ENCODE measurements at places on chromosomes 5 and 9. TPM values are rescaled to one million over a fixed set of nuclear protein-coding genes. Genes with fewer than 3 reads are reported as not detected.

GRCh38 chr5:170640731-170641588, 137.1 kb downstream of the KCNIP1 start:
- DNase-seq: no peak
- no peak overlapping the region for H3K27ac ChIP-seq
- H3K27me3 ChIP-seq: no peaks in the 10 kb centered on the region
- peaks cover 10% of the 10 kb centered on the region for H3K4me1 ChIP-seq

- no peak overlapping the region for H3K27ac ChIP-seq
- H3K27me3 ChIP-seq: peaks cover 1% of the 10 kb centered on the region
- H3K4me1 ChIP-seq: peaks cover 2% of the 10 kb centered on the region
- no peak overlapping the region for H3K4me3 ChIP-seq
Observed at GRCh38 chr5:56818450-56819037, 3.2 kb downstream of the MAP3K1 start.

TICAM2 gene
- 0.33 TPM for total RNA-seq

GRCh38 chr9:78267889-78268288, 29.0 kb upstream of the PSAT1 start:
- no peak overlapping the region for H3K4me3 ChIP-seq
- no peaks in the 10 kb centered on the region for H3K4me1 ChIP-seq
- H3K36me3 ChIP-seq: peaks cover 22% of the 10 kb centered on the region
- H3K27ac ChIP-seq: no peak overlapping the region

GRM6 gene
- not detected for total RNA-seq

- no peaks in the 10 kb centered on the region for H3K4me1 ChIP-seq
- no peak for DNase-seq
- no peaks in the 10 kb centered on the region for H3K27me3 ChIP-seq
Observed at GRCh38 chr5:42349163-42349562, 74.1 kb upstream of the GHR start.

DNA sequence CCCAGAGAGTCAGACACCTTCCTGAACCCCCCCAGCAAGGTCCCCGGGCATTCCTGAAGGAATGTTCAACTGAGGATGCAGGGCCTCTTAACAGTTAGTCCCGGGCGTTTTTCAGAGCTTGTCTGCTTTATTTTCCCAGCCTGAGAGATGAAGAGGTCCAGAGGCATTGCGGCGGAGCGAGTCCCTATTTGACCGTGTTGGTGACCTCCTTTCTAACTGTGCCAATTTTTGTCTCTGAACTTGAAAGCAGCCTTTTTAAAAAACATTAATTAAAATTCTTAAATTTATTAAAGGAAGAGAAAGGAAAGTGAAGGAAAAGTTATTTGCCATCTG, 433 bp upstream of the PTAR1 start:
- no peaks in the 10 kb centered on the region for H3K27me3 ChIP-seq
- peaks cover 15% of the 10 kb centered on the region for H3K36me3 ChIP-seq

- peaks cover 61% of the 10 kb centered on the region for H3K36me3 ChIP-seq
Observed at GRCh38 chr9:82436475-82436874, 447.9 kb downstream of the SPATA31D1 start.

HAVCR1 gene
- total RNA-seq: not detected

GRCh38 chr5:174736331-174736721, 11.9 kb downstream of the MSX2 start:
- DNase-seq: no peak
- no peak overlapping the region for H3K4me3 ChIP-seq
- H3K27ac ChIP-seq: no peak overlapping the region
- peaks cover 2% of the 10 kb centered on the region for H3K4me1 ChIP-seq
- peaks cover 61% of the 10 kb centered on the region for H3K27me3 ChIP-seq

GRCh38 chr5:9642621-9643020, 12.5 kb upstream of the TAS2R1 start:
- no peaks in the 10 kb centered on the region for H3K4me1 ChIP-seq
- no peak overlapping the region for H3K27ac ChIP-seq
- H3K27me3 ChIP-seq: no peaks in the 10 kb centered on the region
- DNase-seq: no peak

GRCh38 chr9:132824151-132824550, 53.9 kb downstream of the AK8 start:
- no peaks in the 10 kb centered on the region for H3K27me3 ChIP-seq
- H3K27ac ChIP-seq: no peak overlapping the region
- no peak for DNase-seq
- no peak overlapping the region for H3K4me3 ChIP-seq

DNA sequence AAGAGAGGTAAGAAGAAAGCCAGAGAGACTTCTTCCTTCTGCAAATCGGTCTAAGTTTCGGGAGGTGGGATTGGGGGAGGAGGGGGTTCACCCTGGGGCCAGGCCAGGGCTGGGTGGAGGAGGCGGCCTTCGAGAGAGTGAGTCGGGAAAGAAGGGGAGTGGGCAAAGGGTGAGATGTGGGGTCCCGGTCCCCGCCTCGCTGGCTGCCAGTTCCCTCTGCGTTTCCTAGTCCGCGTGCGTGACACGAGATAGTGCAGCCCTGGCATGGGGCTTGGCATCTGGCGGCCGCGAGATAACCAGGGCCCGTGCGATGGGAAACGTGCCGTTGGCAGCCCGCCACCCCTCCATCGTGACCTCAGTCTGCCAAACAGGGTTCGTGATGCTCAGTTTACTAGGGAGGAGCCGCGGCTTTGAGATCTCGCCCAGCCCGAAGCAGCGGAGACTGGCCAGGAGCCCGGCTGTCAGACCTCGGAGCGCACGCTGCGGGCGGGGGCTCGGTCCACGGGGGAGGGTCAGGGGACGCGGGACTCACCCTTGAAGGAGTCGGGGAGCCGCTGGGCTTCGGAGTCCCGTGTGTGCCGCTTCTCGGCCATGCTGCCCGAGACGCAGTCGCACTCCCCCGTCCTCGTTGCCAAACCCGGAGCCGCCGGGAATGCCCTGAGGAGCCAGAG, at the start of gene STOM:
TSS of gene STOM (minus strand) at position 656 of the 671 bp plus-strand sequence. CDS start at position 593, 63 bp downstream.
- DNase-seq: no peak
- no peak within 1 kb of the TSS for H3K27ac ChIP-seq
- H3K4me1 ChIP-seq: no peaks in the 10 kb centered on the region
- H3K4me3 ChIP-seq: peak within 1 kb of the TSS; percentile 66
- peaks cover 4% of the 10 kb centered on the region for H3K36me3 ChIP-seq

DNA sequence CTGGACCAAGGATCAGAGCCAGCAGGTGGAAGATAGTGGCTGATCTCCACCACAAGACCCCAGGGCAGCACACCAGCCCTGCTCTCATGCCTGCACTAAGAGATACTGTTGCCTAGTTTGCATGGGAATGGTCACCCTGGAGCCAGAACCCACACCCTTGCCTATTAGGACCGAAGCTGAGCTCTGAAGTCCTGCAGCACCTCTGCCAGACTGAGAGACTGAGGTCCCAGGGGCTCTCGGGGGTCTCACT, 11.3 kb downstream of the ACSL6 start:
- H3K27me3 ChIP-seq: no peaks in the 10 kb centered on the region
- no peak for DNase-seq
- H3K4me3 ChIP-seq: no peak overlapping the region
- no peaks in the 10 kb centered on the region for H3K36me3 ChIP-seq
- peaks cover 9% of the 10 kb centered on the region for H3K4me1 ChIP-seq

DNA sequence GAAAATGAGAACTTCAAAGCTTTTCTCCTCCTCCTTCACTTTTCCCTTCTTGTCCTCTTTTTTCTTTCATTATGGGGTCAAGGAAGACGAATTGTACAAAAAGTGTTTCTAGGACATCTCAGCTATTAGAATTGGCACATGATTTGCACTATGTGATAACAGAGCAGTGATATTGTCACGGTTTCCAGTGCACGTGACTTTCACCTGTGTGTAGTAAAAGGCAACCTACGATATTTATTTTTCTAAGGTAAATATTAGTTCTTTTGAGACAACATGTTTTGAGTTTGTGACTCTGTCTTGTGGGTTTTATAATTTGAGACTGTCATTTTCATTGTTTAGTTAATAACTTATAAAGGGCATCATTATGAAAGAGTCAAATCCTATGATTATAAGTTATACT, 213.1 kb downstream of the PSAT1 start:
- no peak for DNase-seq
- H3K4me3 ChIP-seq: no peak overlapping the region
- no peaks in the 10 kb centered on the region for H3K4me1 ChIP-seq
- H3K27ac ChIP-seq: no peak overlapping the region

STXBP1 gene
- 22.3 TPM for total RNA-seq

GRCh38 chr9:13083963-13084528, 195.4 kb downstream of the MPDZ start:
- H3K27ac ChIP-seq: no peak overlapping the region
- no peaks in the 10 kb centered on the region for H3K36me3 ChIP-seq
- H3K4me3 ChIP-seq: no peak overlapping the region
- no peaks in the 10 kb centered on the region for H3K27me3 ChIP-seq
- H3K4me1 ChIP-seq: no peaks in the 10 kb centered on the region

CDX1 gene
- 0.22 TPM for total RNA-seq

DDX4 gene
- not detected for total RNA-seq

GRCh38 chr9:121286973-121287741, 19.2 kb downstream of the GSN start:
- H3K27me3 ChIP-seq: peaks cover 39% of the 10 kb centered on the region
- peaks cover 10% of the 10 kb centered on the region for H3K4me1 ChIP-seq
- H3K27ac ChIP-seq: no peak overlapping the region
- peak; percentile 94 for DNase-seq
- no peaks in the 10 kb centered on the region for H3K36me3 ChIP-seq

GRCh38 chr5:73214306-73214705, 41.3 kb downstream of the TMEM174 start:
- peaks cover 6% of the 10 kb centered on the region for H3K36me3 ChIP-seq
- H3K4me1 ChIP-seq: peaks cover 2% of the 10 kb centered on the region
- H3K4me3 ChIP-seq: no peak overlapping the region
- H3K27ac ChIP-seq: no peak overlapping the region

DNA sequence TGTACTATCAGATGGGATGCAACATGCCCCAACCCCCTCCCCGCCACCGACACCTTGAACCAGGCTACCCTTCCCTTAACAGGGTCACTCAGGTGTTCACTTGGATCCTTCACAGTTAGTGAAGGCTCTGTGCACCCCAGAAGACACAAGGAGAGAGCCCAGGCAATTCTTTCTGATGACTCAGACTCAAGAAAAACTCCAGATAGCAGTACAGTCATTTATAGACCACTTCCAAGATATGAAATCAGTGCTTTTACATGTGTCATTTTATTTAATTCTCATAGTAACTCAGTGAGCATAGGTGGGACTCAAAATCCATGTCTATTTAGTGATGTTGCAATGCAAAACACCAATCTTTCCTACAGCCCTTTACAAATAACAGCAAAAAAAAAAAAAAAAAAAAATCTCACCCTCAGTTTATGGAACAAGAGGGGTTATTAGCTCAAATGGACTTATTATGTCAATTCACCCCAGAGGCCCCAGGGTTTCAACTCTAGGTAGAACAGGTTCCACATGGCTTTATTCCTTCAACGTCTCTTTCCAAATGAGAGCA, 71.9 kb downstream of the FOXD1 start:
- no peak overlapping the region for H3K27ac ChIP-seq
- no peaks in the 10 kb centered on the region for H3K36me3 ChIP-seq
- no peak overlapping the region for H3K4me3 ChIP-seq
- H3K27me3 ChIP-seq: no peaks in the 10 kb centered on the region

LARP1 gene
- total RNA-seq: 370 TPM

RGMB gene
- 19.3 TPM for total RNA-seq

- no peak overlapping the region for H3K27ac ChIP-seq
- no peak overlapping the region for H3K4me3 ChIP-seq
- H3K36me3 ChIP-seq: peaks cover 19% of the 10 kb centered on the region
Observed at GRCh38 chr9:120562861-120563443, 17.0 kb downstream of the CDK5RAP2 start.

GRCh38 chr5:159854916-159855315, 61.4 kb upstream of the ADRA1B start:
- H3K36me3 ChIP-seq: no peaks in the 10 kb centered on the region
- H3K27ac ChIP-seq: no peak overlapping the region
- H3K27me3 ChIP-seq: no peaks in the 10 kb centered on the region
- H3K4me3 ChIP-seq: no peak overlapping the region

DNA sequence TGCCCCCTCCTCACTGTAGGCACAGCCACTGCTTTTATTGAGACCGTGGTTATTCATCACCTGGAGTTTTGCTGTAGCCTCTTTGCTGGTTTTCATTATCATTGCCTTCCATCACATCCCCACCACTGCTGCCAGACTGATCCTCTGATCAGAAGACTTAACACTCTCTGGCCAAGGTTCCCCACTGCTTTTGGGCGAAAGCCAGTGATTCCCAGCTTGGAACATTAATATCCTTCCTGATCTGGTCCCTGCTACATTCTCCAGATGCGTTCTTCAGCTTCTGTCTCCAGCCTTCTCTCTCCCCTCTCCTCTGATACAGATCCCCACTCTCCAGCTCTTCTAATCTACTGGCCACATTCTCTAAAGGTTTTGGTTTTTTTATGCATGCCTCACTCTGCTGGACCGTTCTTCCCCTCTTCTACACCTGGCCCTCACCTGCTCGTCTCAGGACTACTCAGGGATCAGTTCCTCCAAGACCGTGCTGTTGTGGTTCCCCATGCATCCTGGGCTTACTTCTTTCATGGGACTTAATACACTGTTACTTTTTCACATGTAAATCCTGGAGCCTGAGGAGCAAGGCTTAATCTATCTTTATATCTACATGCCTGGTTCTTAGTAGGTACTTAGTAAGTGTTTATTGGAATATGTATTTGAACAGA, 115.0 kb downstream of the PRKACG start:
- no peak overlapping the region for H3K27ac ChIP-seq
- H3K27me3 ChIP-seq: no peaks in the 10 kb centered on the region
- no peak overlapping the region for H3K4me3 ChIP-seq
- no peaks in the 10 kb centered on the region for H3K4me1 ChIP-seq
- H3K36me3 ChIP-seq: no peaks in the 10 kb centered on the region

UGT3A1 gene
- 1.8 TPM for total RNA-seq

GRCh38 chr9:94908011-94908563, 181.6 kb downstream of the AOPEP start:
- no peak for DNase-seq
- H3K27ac ChIP-seq: no peak overlapping the region

C1QTNF2 gene
- 0.53 TPM for total RNA-seq

MAP1B gene
- total RNA-seq: 67.1 TPM

OR1J2 gene
- not detected for total RNA-seq

CD274 gene
- total RNA-seq: not detected

GRCh38 chr5:157860898-157861890, 2.2 kb upstream of the CLINT1 start:
- H3K4me3 ChIP-seq: no peak overlapping the region
- H3K36me3 ChIP-seq: peaks cover 2% of the 10 kb centered on the region
- H3K4me1 ChIP-seq: peaks cover 3% of the 10 kb centered on the region
- DNase-seq: no peak

- H3K4me1 ChIP-seq: no peaks in the 10 kb centered on the region
- no peaks in the 10 kb centered on the region for H3K36me3 ChIP-seq
- no peaks in the 10 kb centered on the region for H3K27me3 ChIP-seq
Observed at GRCh38 chr9:91580136-91580535, 156.5 kb upstream of the NFIL3 start.

IRGM gene
- 0.13 TPM for total RNA-seq

DNA sequence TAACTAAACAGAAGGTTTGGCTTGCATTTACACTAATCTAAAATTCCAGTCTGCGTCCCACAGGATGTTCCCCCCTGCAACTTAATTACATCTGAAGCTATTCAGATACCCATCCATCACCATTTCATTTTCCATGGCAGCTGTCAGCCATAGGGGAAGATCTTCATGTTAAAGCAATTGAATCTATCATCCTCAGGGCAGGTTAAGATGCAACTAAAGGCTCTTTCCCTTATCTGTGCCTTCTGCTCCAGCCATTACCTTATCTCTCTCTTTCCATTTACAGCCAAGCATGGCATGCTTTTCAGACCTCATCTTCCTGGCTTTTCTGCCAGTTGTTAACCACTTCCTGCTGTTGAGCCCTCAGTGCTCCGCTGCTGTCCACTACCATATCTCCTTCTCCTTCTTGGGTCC, 15.8 kb upstream of the HACD4 start:
- H3K27me3 ChIP-seq: no peaks in the 10 kb centered on the region
- H3K4me1 ChIP-seq: no peaks in the 10 kb centered on the region
- H3K36me3 ChIP-seq: no peaks in the 10 kb centered on the region
- no peak overlapping the region for H3K27ac ChIP-seq
- no peak for DNase-seq

Measured in H9 (cell line).